Uterus (tissue), 4 donors: ENCODE measurements at places on chromosomes 6 and 20.
A peak's percentile ranks its signal among the peaks of the same experiment; 100 is the strongest.

DNA sequence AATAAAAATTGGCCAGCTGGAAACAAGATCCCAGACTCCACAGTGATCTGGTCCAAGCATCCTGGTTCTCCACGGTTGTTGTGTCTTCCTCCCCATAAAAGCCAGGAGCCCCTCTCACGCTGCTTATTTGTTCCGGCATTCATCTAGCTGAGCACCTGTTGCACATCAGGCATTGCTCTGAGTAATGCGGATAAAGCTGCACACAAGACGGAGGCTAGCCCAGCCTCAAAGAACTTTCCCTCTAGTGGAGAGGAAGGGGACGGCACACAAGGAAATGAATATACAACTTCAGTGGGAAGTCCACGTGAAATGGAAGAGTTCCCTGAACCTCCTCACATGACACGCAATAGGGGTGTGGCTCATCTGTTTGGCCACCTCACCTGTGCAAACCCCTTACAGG, 30.3 kb upstream of the NXT1 start:
- no peak for DNase-seq

DNA sequence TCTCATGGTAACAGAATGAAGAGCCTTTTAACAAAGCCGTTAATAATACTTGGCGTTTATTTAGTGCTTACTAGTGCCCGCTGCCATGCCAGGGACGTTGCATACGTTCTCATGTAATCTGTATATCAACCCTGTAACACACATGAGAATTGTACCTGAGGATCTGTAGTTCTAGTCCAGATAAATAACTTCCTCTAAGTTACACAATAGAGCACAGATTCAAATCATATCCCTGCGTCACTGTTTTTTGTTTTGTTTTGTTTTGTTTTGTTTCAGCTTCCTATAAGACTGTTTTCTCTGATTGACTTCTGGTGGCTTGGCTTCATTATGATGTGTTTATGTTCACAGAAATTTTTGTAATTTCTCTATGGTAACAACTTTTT, 553 bp downstream of the ZSCAN16 start:
- DNase-seq = no peak

DNA sequence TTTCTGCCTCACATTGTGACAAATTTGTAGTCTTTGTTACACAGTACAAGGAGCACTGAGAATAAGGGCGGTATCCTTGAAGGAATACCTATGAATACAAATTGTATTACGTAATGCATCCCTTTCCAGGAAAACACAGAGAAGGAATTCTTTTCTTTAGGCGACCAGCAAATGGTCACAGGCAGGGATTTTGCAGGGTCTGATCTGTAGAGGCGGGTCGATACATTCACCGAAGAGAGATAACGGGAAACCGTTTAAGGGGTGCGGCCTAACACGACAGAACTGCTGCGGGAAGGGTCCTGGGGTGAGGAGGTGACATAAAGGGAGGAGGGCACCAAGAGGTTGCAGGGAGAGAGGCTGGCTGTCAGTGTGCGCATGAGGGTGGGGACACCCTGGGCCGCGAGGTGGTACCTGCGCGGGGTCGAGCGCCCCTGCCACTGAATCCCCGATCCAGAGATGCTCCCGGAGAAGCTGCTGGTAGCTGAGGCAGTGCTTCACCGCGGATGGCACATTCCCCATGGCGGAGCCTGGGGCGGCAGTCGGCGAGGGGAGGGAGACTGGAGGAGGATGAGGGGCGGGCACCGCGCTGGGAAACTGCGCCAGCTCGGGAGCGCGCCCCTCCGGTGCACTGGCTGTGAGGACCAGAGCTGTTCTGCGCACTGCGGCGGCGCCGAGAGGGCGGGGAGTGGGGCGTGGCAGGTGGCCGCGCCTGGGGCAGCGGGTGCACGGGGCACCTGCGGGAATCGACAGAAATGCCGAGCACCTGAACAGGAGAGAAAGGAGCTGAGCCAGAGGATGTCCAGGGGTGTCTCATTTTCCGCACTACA, at the start of gene HMGCLL1:
HMGCLL1 (minus strand) TSS at position 656 of the 827 bp plus-strand sequence; CDS start at position 519, 137 bp downstream.
- DNase-seq = peak; percentile 14

- DNase-seq = no peak
Observed at GRCh38 chr6:160363016-160363996, 15.1 kb downstream of the SLC22A3 start.

DNA sequence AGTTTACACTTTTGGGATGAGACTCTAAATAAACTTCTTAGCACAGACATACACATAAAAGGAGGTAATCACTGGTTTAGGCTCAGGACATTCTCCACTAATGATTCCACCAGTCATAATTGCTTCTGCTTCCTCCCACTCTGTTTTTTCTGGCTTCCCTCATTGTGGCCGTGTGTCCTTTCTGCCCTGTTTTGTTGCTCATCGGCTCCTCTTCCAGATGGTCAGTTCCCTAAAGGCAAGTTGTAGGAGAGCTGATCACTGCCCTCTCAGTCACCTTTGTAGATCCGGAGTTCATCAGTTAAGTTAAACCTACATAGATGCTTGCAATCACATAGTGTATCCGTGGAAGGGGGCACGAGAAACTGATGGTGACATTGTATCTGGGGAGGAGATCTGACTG, 200.5 kb upstream of the ARG1 start:
- DNase-seq = no peak

- no peak for DNase-seq
Observed at GRCh38 chr6:134585517-134585873, 267.6 kb upstream of the SGK1 start.

GRCh38 chr6:8229915-8230756, 127.8 kb upstream of the EEF1E1 start:
- DNase-seq = no peak

GRCh38 chr6:136113736-136114173, 136.4 kb downstream of the MTFR2 start:
- DNase-seq = peak; percentile 69

- no peak for DNase-seq
Observed at GRCh38 chr6:45661661-45662060, 283.9 kb upstream of the SUPT3H start.

- DNase-seq = no peak
Observed at GRCh38 chr6:102520966-102521365, 1127.5 kb downstream of the GRIK2 start.

DNA sequence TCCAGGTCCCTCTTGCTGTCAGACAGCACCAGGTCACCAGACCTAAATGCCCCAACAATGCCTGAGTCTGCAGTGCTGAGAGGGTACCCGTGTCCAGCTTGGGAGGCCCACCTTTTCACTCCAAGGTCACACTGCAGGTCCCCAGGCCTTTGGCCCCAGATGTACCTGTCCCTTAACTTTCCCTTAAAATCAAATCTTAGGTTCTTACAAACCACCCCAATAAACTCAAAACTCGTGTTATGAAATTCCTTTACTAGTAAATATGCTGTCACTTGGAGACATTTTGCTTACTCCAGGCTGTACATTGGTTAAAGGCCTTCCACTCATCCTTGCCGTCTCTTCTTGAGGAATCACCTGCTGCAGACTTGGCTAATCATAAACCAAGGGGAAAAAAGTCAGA, 165.7 kb upstream of the RREB1 start:
- DNase-seq = no peak

GRCh38 chr6:160238761-160239751, 19.6 kb downstream of the SLC22A2 start:
- no peak for DNase-seq

DNA sequence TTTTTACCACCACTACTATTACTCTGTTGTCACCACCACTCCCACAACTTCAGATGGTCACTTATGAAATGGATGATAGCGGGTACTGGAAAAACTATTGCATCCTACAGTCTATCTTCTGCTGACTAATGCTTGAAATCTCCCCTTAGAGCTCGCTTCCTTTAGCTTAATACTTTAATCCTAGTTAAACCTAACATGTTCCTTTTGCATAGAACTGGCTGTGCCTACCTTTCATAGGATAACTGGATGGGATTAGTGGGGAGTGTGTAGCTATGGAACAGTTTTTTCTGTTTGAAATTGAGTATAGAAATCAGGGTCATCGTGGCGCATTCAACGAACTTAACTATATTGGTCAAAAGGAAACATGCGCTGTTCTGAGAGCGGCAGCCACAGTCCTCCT, 294.7 kb downstream of the FARS2 start:
- DNase-seq = no peak

DNA sequence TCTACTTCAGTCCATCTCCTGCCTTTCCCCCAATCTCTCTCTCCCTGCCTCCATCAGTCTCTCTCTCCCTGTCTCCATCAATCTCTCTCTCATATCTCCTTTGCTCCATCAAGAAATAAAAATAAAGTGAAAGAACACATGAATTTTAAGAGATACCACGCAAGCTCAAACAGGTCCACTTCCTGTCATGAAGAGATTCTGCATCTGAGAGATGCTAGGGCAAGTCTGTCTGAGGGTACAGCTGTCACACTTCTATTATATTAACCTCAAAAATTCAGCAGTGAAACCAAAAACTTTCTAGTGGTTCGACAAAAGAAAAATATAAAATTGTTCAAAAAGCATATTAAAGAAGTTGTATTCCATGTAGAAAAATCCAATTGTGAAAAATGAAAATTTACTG, 296.8 kb upstream of the RSPO3 start:
- DNase-seq = no peak

DNA sequence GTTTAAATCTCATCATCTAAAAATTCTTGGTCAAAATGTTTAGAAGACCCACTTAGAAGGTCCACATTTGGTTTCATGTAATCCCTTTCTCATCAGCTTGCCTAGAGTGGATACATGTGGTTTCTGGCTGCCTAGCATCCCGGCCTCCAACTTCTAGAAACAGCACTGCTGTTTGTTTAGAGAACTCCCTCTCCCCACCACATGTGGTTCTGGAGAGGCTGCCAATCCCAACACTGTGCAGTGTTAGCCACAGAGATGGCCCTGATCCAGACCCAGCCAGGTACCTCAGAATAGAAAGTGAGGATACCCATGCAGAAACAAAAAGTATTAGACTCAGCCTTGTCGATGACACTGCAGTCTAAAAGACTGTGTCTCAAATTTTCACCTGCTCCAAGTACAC, 241.8 kb downstream of the BCKDHB start:
- DNase-seq = no peak
